ENCODE measurements at places on chromosomes 12 and 14.

GRCh38 chr12:107130830-107131611 lies 37.7 kb upstream of the CRY1 start:
- no peak for DNase-seq

GRCh38 chr12:27561535-27562350 lies 37.7 kb downstream of the PPFIBP1 start:
- no peak for DNase-seq

DNA sequence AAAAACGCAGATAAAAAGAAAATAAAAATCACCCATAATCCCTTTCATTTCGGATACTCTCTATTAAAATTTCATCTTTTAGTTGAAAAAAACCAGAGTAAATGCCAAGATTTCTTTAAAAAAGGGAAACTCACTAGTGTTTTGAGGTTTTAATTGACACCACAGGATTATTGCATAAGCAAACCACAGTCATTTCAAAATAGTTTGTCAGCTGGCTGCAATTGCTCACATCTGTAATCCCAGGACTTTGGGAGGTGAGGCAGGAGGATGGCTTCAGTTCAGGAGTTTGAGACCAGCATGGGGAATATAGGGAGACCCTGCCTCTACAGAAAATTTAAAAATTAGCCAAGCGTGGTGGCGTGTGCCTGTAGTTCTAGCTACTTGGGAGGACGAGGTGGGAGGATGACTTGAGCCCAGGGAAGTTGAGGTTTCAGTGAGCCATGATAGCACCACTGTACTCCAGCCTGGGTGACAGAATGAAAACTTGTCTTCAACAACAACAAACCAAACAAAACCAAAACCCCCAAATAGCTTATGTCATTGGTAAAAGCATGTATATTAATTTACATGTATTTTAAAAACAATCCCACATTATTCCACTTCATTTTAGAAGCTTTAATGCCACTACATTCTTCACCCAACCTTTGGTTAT lies 48.8 kb downstream of the SYNE2 start:
- no peak for DNase-seq

GRCh38 chr12:69254046-69254445 lies 14.7 kb downstream of the CPSF6 start:
- no peak for DNase-seq

DNA sequence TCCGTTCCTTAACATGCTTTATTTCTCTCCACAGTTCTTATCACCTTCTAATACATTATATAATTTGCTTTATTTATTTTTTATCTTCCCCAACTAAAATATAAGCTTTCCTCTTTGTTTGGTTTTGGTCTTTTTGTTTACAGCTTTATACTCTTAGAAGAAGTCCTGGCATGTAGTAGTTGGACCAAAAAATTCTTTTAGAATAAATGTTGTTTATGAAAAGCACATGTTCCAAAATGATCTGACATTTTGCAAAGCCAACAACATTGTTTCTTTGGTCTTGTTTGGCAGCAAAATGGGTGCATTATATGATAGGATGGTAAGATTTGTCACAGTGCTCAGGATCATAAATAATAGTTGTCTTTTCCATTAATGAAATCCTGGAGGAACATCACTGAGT lies 312.5 kb downstream of the LRIG3 start:
- DNase-seq = no peak

- DNase-seq = no peak
Observed at GRCh38 chr12:122830517-122831214, 4.6 kb upstream of the HIP1R start.

- no peak for DNase-seq
Observed at GRCh38 chr14:24367514-24368211, at the start of gene NFATC4. Gene NFATC4 (plus strand): TSS chr14:24368184. CDS start chr14:24368341, 157 bp downstream.

DNA sequence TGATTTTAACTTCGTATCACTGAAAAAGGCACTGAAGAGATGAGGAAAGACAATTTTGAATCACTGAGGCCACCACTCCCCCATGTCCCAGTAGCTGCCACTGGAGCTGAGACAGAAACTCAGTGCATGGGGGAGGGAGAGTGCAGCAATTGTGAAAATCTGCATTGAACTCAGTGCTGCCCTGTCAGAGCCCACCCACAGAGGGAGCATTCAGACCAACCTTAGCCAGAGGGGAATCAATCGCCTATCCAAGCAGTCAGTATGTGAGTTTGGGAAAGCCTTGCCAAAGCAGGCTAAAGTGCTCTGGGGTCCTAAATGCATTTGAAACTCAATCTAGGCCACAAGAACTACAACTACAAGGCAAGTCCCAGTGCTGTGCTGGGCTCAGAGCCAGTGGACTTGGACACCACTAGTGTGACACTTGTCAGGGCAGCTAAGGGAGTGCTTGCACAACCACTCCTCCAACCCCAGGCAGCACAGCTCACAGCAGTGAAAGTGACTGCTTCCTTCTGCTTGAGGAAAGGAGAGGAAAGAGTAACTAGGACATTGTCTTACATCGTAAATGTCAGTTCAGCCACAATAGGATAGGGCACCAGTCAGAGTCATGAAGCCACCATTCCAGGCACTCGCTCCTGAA lies 13.3 kb downstream of the RNASE3 start:
- no peak for DNase-seq

GRCh38 chr14:89303456-89304435 lies 113.3 kb downstream of the FOXN3 start:
- no peak for DNase-seq

DNA sequence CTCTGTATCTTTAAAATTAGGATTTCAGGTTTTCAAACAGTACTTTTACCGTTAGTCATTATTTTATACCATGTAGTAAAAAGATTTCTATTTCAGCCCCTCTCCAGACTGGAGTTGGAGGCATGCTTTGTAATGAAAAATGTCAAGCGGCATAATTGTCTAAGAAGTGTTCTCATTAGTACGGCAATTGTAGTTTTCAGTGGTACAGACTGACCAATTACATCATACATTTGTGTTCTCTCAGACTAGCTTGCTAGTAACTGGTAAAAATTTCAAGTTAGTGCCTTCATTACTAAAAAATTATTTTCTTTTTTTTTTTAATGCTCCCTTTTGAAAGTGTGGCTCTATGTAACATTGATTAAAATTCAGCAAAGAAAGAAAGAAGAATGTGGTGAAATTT lies 4.5 kb downstream of the USP30 start:
- DNase-seq = no peak

- no peak for DNase-seq
Observed at GRCh38 chr12:50110762-50111351, 1.2 kb upstream of the COX14 start.

- DNase-seq = no peak
Observed at GRCh38 chr12:82857276-82857675, 170.6 kb downstream of the TMTC2 start.

- DNase-seq = no peak
Observed at GRCh38 chr12:121314431-121314830, 17.9 kb upstream of the CAMKK2 start.

GRCh38 chr12:41981013-41981412 lies 163.7 kb downstream of the GXYLT1 start:
- DNase-seq = no peak

DNA sequence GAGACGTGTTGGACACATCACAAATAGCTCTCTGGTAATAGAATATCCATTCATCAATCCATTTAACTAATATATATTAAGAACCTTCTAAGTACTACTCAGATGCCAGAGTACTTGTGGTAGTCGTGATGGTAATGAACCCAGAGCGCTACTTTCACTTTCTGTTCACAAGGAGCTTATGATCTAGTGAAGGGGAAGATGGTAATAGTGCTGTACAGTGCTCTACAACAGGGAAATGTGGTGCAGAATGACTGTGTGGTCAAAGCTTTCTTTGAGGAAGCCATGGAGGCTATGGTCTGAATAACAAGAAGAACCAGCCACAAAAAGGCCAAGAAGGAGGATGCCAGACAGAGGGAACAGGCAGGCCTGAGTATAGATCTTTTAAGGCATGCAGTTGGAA lies 212.0 kb downstream of the PTPRO start:
- no peak for DNase-seq

- DNase-seq = no peak
Observed at GRCh38 chr12:116540622-116541152, 18.5 kb upstream of the MAP1LC3B2 start.

DNA sequence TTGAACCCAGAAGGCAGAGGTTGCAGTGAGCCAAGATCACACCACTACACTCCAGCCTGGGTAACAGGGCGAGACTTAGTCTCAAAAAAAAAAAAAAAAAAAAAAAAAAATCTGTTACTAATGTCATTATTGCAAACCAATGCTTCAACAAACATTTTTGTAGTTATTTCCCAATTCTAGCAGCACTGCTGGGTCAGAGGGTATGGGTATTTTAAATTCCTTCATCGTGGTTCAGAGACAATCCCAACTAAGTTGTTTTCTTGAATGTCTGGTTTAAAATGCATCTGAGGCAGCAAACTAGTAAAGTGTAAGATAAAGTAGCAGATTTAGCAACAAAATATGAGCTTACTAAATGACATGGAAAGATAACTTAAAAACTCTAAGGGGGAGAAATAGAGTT lies 65.6 kb downstream of the FERMT2 start:
- DNase-seq = no peak

GRCh38 chr14:63475761-63476160 lies 67.4 kb downstream of the PPP2R5E start:
- no peak for DNase-seq

GRCh38 chr14:72808564-72808963 lies 85.3 kb downstream of the DPF3 start:
- no peak for DNase-seq

DNA sequence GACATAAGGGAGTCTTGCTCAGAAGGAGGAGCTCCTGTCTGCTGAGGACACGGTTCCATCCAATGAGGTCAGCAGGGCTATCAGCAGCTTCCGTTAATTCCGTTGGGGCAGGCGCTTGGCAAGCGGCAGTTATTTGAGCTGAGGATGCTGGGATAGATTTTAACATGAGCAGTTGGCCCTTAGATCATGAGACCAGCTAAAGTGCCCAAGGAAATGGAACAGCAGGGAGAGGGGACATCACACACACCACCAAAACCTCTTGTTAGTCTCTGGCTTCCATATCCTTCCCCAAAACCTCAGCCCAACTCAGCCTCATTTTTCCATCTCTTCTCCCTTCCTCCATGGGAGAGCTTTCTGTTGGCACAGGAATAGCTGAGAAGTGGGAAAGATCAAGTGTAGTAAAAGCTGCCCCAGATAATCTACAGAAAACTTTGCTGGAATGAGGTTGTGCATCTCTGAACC lies 138.7 kb upstream of the PZP start:
- no peak for DNase-seq

DNA sequence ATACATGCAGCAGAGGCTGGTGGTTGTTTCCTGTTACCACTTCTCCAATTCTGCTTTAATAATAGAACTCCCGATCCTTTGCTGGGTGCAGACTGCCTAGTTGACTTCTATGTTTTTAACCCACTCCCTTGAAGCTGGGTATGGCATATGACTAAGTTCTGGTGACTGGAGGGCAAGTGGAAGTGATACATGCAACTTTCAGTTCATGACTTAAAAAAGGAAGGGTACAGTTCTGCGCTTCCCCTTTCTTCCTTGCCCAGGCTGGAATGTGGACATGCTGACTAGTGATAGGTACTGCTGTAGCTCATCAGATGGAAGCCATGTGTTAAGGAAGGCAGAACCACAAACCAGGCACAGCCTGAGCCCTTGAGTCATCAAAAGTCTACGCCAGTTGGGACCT lies 2.4 kb upstream of the A2M start:
- no peak for DNase-seq

Measured in vagina (tissue), 2 donors.